ENCODE measurements at places on chromosomes 2 and 18. TPM values are rescaled to one million over a fixed set of nuclear protein-coding genes. Genes with fewer than 3 reads are reported as not detected.

- peaks cover 86% of the 10 kb centered on the region for H3K27me3 ChIP-seq
- H3K4me1 ChIP-seq: no peaks in the 10 kb centered on the region
- no peak for DNase-seq
- no peak overlapping the region for H3K27ac ChIP-seq
These were observed 342.8 kb downstream of the EIPR1 start for GRCh38 chr2:3034856-3035255.

GRCh38 chr2:238378230-238379095, 48.3 kb upstream of the ASB1 start:
- no peak overlapping the region for H3K4me3 ChIP-seq
- H3K4me1 ChIP-seq: peaks cover 26% of the 10 kb centered on the region
- H3K27me3 ChIP-seq: no peaks in the 10 kb centered on the region
- no peak for DNase-seq
- no peaks in the 10 kb centered on the region for H3K36me3 ChIP-seq

GRCh38 chr18:79000997-79001396, 21.4 kb downstream of the SALL3 start:
- no peaks in the 10 kb centered on the region for H3K36me3 ChIP-seq
- H3K4me1 ChIP-seq: no peaks in the 10 kb centered on the region
- H3K27me3 ChIP-seq: peaks cover 82% of the 10 kb centered on the region
- no peak overlapping the region for H3K27ac ChIP-seq
- H3K4me3 ChIP-seq: no peak overlapping the region

GRCh38 chr2:240961910-240962299, 36.5 kb upstream of the SNED1 start:
- no peak overlapping the region for H3K4me3 ChIP-seq
- no peaks in the 10 kb centered on the region for H3K36me3 ChIP-seq
- peaks cover 43% of the 10 kb centered on the region for H3K27me3 ChIP-seq
- no peak for DNase-seq
- no peak overlapping the region for H3K27ac ChIP-seq

Gene HOXD13
- total RNA-seq: not detected
